ENCODE measurements at places on chromosomes 2 and 18.

DNA sequence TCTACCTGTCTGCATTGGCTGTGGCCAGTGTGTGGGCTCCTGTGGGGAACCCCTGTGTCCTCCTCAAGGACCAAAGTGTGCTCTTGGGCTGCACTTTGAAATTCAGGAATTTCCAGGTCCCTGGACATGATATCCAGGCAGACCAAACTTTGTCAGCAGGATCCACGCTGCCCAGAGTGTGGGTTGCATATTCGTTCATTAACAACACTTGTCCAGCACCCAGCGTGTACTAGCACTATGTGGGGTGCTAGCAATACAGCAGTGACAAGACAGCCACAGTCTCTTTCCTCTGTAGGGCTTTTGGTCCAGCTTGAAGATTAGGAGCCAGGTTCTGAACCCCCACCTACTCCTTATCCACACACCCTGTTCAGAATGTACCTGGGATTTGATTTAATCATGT is 304.5 kb downstream of the ZNF521 start:
- no peak for DNase-seq

GRCh38 chr2:182816866-182817265 is 49.6 kb downstream of the FRZB start:
- DNase-seq, result no peak

DNA sequence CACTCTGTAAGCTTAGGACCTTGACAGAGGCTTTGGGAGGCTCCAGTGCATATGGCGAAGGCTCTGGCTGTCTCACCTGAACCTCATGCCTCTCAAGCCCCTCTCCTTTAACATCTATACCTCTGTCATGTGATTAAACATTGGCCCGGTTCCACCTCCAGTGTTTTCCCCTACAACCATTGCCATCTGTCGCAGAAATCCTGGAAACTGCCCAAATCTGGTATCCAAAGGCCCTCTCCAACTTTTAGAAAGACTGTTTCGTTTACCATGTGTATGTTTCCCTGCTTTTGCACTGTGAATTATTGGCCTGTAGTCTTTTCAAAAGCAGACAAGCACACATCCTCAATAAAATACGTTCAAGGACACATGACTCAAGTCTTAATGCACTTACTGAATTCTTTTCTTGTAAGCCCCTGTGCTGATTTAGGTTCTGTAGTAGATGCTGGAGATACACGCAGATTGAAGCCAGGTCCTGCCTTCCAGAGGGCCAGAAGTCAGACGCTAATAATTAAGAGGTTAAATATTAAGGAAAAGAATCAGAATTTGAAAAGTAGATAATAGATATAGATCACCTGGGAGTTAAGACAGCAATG is 386.4 kb upstream of the SLC14A2 start:
- DNase-seq, result no peak

DNA sequence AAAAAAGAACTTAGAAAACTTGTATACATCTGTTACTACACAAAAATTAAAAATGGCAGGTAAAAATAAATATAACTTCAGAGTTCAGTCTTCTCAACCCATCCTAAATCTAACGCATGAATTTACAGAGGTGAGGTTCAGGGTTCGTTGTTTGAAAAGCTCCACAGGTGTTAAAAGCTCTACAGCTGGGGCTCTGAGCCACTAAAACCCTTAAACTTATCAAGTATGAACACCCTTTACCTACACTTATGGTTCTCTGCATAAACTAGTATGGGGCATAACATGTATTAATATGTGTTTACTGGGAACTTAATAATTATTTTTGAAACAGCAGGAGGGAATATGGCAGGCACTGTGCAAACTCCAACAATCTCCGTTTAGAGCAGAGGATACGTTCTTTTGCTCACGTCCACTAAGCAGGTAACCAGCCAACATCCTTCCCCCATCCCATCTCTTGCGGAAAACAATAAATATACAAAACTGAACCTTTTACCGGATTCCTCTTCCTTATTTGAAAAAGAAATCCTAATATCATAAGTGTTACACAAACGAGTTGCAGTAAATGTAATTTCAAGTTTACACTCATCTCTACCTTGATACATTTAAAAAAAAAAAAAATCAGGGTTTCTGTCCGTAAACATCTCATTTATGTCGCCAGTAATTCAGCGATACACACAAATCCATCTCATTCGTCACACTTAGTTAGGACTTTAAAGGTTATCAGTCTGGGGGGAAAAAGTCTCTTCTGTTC is 1.3 kb downstream of the PIAS2 start:
- DNase-seq, result peak; percentile 41

DNA sequence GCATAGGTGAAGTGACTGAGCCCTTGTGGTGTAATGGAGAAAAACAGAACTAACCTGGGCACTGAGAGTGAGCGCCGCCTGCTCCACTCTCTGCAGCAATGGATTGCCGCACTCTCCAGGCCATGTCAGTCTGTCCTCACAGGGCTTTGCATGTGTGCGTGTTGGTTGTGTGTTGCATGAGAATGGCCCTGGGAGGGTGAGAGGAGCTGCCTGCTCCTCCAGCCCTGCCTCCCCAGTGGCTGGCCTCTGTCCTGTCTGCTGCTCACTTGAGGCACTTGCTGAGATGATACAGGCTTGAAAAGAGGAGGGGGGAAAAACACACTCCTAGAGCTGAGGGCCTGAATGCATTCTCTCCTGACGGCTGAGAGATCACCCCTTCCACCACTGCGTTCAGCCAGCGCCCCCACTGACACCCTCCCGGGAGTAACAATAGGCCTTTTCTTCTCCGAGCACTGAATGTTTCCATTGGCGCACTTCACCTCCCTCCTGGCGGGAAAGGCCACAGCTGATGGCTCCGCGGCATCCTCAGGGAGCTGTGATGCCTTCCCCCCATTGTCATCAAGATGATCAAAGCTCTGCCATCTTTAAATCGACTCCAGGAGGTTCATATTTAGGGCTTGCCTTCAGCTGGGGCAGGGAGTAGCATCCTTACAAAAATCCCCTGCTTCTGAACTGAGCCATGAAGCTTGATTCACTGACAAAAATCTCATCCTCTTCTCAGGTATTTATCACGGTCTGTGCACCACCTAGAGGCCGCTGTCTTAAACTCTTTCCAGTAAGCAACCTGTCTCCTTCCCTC is 49.9 kb upstream of the DAPL1 start:
- peak; percentile 73 for DNase-seq
